ENCODE measurements at places on chromosomes 11 and 22.

DNA sequence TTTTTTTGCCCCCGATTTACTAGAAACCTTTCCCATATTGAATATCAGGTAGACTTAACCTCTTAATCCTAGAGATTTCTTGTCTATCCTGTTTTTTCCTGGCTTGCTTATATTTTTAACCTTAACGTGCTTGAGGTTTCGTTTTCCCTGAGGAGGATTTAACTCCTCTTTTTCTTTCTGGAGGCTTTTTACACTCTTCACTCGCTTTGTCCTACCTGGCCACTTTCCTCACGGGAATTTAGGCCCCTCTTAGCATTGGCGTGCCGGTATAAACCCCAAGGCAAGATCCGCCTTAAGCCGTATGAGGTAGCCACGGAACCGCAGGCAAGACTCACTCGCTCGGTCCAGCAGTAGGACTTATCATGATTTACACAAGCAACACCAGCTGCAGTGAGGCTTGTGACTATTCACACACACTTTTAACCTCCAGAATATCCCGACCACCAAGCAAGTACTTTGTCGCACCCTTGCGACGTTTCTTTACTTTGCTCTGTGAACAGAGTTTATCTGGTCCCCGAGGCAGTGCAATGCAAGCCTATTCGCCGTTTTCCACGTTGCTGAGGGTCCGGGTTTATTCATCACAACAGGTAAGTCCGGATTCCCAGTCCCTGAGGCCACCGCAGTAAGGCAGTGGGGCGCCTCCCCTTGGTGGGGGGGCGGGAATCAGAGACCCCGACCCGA, 20.6 kb upstream of the ALDH3B2 start:
- no peak for DNase-seq

DNA sequence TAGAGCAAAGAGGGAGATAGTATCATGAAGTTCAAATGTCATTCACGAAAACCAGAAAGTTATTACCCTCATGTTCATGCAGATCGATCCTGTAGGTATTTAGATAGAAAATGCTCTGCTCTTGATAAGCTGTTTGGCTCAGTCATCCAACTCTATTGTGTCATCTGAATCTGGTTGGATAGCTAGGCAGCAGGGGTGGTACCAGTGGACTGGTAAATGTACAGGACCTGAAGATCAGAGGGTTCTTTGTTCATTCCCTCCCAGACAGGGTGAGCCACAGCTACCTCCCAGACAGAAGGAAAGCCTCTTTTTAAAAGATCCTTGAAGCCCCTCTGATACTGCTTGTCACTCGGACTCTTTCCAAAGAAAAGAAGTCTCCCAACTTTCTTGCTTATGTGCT, 29.8 kb upstream of the DRD2 start:
- DNase-seq, result no peak

DNA sequence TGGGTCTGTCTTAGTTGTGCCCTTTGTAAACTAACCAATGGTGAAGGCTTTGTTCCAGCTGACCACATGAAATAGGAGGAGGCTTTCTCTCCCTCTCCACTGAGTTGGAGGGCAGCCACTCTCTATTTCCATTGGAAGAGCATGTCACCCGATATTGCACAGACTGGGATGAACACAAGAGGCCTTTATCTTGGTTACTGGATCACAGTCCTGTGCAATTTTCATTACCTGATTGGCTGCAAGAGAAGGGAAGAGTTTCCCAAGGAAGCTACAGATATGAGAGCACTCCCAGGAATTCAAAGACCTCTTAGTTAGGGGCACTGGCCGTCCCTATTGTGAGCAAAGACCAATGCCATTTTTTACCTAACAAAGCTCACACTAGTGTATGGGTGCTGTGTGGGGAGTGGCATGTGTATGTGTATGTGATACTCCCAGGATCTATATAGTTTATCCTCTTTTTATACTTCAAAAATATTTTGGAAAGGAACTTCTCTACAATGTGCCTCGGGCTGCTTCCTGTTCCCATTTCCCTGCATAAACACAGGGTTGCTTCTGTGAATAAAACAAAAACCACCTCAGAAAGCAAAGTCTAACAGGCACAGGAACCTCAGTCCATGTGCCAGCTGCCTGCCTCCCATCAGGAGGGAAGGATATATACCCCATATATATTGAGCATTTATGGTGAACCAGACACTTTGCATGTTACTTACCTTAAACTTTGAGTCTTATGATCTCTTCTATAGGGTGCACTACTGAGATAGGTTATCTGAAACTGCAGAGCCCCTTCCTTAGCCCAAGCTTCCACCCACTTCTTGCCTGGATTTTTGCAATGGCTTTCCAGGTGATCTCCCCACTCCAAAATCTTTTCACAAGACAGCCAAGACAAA, 126.5 kb downstream of the RASSF10 start:
- peak; percentile 93 for DNase-seq

DNA sequence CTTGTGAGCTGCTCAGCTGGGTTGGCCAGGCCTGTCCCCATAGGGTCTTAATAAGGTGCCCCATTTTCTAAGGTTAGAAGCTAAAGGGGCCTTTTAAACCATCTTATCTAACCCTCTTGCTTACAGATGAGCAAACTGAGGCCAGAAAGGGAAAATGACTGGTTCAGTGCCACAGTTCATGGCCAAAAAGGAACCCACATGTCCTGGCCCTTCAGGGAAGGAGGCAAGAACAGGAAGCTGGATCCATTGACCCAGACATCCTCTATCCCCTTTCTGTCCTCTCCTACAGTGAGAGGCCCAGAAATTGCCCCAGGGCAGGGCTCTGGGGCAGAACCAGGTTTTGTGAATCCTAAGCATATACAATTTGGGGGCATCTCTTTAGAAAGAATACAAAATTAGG, 10.0 kb downstream of the PRG3 start:
- DNase-seq, result no peak

- DNase-seq, result no peak
These were observed 2120.0 kb upstream of the RAG2 start for GRCh38 chr11:38718049-38718448.

All from Ammon's horn (tissue), 1 donor.